Cerebellum (tissue), 4 donors: ENCODE measurements at places on chromosomes 7 and 10.
A peak's percentile ranks its signal among the peaks of the same experiment; 100 is the strongest.

GRCh38 chr7:129069021-129069420 is 14.1 kb upstream of the TNPO3 start:
- DNase-seq = no peak

DNA sequence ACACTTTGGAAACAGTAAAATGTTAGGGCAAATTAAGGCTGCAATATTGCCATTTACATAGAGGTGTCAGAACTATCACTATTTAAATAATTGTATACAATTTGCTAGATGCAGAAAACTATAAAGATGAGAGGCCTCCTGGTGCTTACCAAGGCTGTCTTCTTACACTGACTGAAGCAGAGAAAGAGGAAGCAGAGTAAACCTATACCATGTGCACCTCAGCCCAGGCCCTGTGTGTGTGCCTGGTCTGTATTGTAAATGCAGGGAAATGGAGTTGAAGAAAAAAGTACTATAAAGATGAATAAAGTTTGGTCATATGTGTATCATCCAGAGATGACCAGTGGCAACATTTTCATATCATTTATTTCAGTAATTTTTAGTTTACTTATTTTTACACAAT is 29.2 kb downstream of the ELMO1 start:
- no peak for DNase-seq

DNA sequence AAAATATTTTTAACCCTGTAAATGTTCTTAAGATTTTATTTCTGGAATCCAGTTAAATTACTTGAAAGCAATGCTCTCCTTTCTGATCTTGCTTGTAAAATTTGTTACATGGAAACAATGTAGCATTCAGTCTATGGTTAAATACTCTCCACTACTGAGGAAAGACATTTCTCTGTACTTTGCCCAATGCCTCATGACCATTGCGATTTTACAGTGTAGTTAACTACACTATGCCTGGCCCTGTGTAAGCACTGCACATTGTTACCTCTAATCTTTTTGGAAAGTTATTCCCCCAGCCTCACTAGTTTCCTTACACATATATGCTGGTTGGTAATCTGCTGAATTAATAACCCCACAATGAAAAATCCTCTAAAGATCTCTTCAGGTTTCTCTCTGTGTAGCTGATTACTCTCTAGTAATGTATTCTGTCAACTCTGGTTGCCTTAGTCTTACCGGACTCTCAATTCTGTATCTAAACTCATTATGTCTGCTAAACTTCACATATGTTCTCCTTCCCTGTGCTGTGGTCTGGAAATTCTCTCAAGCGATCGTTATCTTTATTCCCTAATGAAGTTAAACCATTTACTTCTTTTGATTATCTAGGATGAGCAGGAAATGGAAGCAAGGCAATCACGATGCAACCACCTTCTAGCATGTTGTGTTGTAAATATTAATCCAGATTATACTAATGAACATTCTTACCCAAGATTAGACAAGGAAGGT is 58.7 kb upstream of the TMEM106B start:
- no peak for DNase-seq

- DNase-seq = no peak
Observed at GRCh38 chr10:79349072-79349491, 1.8 kb downstream of the PPIF start.

DNA sequence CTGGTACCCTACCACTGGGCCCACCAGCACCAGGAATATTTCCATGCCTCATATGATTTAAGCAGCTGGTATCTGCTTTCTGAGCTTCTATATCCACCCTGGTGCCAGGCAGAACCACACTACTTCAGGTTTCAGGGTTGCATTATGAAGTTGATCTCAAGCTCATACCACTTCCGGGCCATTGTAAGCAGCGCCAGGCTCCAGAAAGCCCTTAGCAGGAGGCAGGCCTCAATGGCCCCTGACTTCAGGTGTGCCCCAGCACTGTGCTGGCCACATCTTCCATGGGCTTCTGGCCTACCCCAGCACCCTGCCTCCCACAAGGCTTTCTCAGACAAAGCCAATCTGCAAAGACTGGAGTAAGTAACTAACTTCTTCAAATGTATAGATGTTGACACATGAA is 391.3 kb upstream of the GRM3 start:
- DNase-seq = no peak

GRCh38 chr10:106395041-106395749 is 769.3 kb downstream of the SORCS1 start:
- DNase-seq = no peak

GRCh38 chr7:70667406-70667805 is 464.5 kb upstream of the GALNT17 start:
- DNase-seq = no peak

- no peak for DNase-seq
Observed at GRCh38 chr7:41581041-41581440, 121.8 kb downstream of the INHBA start.

GRCh38 chr7:70720191-70720873 is 411.6 kb upstream of the GALNT17 start:
- DNase-seq = no peak

DNA sequence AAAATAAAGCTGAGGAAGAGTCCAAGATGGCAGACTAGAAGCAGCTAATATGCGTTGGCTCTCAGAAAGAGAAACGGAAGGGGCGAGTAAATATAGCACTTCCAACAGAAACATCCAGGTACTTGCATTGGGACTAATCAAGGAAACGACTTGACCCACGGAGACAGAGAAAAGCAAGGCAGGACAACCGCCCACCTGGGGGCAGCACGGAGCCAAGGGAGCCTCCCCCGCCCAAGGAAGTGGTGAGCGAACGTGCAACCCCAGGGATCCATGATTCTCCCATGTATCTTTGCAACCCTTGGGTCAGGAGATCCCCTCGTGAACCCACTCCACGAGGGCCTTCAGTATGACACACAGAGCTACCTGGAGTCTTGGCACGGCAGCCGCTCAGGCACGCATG is 45.4 kb upstream of the GRM3 start:
- no peak for DNase-seq

GRCh38 chr10:129274748-129275474 is 192.1 kb upstream of the MGMT start:
- no peak for DNase-seq

DNA sequence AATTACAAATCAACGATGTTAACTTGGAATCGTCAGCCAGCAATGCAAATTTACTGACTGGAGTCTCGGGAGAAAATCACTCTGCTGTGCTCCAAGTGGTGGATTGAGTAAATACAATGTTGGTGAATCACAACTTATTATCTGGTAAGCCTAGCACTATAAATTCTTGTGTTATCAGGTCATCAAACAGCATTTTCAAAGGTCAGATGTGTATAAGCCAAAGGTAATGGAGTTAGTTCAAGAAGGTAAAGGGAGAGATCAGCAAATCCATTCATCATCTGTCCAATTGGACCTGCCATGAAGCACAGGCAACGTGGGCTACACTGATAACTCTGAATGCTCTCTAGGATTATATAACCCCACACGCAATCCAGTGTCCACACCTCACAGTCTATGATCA is 13.9 kb downstream of the CUBN start:
- DNase-seq = no peak

- DNase-seq = no peak
Observed at GRCh38 chr10:113801569-113801968, 50.1 kb downstream of the PLEKHS1 start.

GRCh38 chr10:34155812-34156211 is 659.3 kb downstream of the PARD3 start:
- DNase-seq = no peak

- no peak for DNase-seq
Observed at GRCh38 chr7:68718097-68718551, 880.2 kb upstream of the AUTS2 start.

GRCh38 chr10:129057856-129058663 is 409.0 kb upstream of the MGMT start:
- no peak for DNase-seq

GRCh38 chr7:140544388-140544826 is 65.1 kb upstream of the MKRN1 start:
- no peak for DNase-seq

GRCh38 chr10:89869180-89869579 is 167.8 kb downstream of the KIF20B start:
- DNase-seq = peak; percentile 1

DNA sequence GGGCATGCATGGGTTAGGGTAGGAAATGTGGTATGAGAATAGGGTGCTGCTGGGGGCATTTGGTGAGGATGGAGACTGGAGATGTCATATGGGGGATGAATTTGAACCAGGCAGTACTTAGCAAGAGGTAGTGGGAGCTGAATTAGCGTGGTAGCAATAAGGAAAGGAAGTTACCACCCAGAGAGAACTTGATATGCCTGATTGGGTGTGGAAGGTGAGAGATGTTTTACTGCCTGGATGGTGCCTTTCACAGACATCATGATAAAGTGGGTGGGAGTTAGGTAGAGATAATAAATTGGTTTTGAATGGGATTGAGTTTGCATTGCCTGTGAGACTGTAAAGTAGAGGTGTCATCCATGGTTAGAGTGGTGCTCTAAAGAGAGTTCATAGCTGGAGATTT is 46.7 kb downstream of the TRIM24 start:
- no peak for DNase-seq

DNA sequence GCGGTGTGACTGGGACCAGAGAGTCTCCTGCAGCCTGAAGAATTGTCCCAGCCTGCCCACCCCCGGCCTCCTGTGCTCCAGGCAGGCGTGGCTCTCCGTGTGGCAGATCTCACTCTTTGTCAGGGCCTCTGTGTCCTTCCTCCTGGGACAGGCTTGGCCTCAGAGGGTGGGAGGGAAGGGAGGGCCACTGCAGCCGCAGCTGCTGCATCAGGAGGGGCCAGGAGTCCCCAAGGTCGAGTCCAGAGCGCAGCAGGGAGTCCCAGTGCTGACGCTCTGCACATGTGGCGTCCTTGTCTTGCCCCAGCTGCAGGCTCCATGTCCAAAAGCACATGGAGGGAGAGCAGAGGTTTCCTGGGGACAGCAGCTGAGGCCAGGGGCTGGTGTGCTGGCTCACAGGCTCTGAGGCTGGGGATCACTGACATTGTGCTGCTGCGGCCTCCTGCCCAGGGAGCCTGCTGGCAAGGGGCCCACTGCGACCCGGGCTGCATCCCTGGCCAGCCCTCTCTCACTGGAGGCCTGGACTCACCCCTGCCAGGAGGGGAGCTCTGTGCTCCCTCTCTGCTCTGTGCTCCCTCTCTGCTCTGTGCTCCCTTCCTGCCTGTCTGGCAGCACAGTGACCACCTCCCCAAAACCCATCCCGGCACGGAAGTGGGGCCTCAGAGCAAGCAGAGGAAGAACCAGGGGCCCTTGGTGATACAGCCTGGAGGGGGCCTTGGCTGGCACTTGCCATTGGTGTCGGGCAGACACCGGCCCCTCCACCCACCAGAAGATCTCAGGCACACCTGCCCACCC is 114.6 kb upstream of the RET start:
- no peak for DNase-seq

DNA sequence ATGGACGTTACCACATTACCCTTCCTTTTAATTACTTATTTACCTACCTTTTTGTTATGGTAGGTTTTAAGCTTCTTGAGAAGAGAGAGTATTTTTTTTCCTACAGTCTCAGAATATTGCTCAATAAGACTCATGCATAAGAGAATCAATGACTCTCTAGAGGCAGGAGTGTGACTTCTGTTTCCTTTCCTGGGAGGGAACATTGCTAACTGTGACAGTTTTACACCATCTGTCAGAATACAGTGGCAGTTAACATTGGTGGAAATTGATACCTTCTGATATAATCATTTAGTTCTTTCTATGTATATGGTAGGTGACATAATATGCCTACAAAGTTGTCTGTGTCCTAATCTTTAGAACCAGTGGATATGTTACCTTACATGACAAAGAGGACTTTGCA is 348.7 kb upstream of the POT1 start:
- DNase-seq = no peak

DNA sequence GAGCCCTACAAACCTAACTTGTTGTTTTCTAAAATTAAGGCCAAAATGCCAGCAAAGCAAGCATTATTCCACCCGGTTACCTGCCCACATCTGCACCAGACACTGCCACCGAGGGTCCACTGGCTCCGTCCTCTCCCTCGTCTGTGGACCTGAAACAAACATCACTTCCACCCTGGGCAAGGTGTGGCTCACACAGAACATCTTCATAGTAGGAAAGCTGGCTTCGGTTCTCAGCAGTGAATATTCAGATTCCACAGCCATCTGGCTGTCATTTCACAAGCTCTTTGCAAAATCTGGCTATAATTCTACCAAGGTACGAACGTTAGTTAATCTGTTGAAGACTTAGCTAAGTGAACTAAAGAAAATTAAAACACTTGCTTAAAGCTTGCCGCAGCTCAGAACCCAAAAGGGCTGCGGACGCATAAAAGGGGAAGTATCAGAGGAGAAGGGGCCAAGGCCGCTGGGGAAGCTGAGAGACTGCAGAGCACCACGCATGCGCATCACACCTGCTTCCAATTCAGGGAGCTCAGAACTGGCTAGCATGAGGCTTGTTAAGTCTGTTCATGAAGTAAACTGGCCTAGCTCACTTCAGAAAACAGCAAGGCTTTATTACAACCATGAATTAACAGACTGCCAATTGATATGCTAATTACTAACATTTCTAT is 46.1 kb downstream of the PTPRN2 start:
- DNase-seq = peak; percentile 87

DNA sequence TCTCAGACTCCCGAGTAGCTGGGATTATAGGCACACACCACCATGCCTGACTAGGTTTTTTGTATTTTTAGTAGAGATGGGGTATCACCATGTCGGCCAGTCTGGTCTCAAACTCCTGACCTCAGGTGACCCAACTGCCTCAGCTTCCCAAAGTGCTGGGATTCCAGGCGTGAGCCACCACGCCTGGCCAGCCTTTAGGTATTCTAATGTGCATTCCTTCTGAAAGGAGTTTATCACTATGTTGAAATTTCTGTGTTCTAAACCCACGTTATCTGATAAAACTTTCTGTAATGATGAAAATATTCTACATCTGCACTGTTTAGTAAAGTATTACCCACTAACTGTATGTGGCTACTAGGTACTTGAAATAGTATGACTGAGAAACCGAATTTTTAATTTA is 110.6 kb upstream of the IMMP2L start:
- no peak for DNase-seq

GRCh38 chr10:89134963-89135362 is 72.2 kb downstream of the CH25H start:
- DNase-seq = no peak

- DNase-seq = no peak
Observed at GRCh38 chr10:31340343-31340742, 21.3 kb downstream of the ZEB1 start.

GRCh38 chr10:29257784-29258135 is 31.1 kb upstream of the LYZL1 start:
- DNase-seq = no peak

- DNase-seq = no peak
Observed at GRCh38 chr10:129163531-129163930, 303.5 kb upstream of the MGMT start.
